ENCODE measurements at places on chromosomes 5 and 9.

GRCh38 chr9:82679472-82679871 lies 383.5 kb downstream of the RASEF start:
- no peak for DNase-seq

GRCh38 chr9:74942801-74943200 lies 9.9 kb downstream of the C9orf40 start:
- DNase-seq = no peak

DNA sequence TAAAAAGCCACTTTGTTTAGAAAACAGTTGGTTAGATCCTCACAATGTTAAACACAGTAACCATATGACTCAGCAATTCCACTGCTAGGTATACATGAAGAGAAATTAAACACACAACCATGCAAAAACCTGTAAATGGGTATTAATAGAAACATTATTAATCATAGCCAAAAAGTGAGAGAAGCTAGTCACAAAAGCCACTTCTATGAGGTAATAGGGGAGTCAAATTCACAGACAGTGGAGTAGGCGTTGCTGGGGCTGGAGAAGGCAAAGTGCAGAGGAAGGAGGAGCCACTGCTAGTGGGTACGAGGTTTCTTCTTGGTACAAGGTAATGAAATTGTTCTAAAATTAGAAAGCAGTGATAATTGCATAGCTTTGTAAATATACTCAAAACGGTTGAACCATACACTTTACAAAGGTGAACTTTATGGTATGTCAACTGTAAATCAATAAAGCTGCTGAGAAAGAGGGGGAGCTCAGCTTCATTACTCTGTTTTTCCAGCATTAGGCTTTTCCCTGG lies 364.4 kb downstream of the GADD45G start:
- DNase-seq = no peak

GRCh38 chr9:28121366-28121765 lies 548.1 kb upstream of the C9orf72 start:
- no peak for DNase-seq

DNA sequence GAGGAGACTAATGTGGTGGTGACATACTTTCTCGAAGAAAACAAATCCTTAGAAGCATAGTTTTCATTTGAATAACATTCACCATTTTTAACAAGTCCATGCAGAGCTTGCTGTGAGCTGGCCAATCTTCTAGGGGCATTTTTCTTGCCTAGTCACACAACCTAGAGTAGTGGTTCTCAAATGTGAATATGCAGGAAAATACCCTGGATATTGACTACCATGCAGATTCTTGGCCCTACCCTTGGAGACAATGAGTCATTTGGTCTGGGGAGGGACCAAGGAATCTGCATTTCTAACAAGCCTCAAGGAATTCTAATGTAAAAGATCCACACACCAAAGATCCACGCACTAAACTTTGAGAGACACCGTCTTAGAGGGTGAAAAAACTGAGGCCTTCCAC lies 23.5 kb downstream of the GDNF start:
- no peak for DNase-seq

GRCh38 chr9:86062845-86063693 lies 36.3 kb downstream of the GOLM1 start:
- DNase-seq = no peak

GRCh38 chr5:131381777-131382176 lies 117.9 kb downstream of the CDC42SE2 start:
- no peak for DNase-seq

- DNase-seq = no peak
These were observed 65.3 kb downstream of the MARCHF3 start for GRCh38 chr5:126965061-126965475.

Data from head of caudate nucleus (tissue), 42 donors.